ENCODE measurements at places on chromosomes 13 and 19.

DNA sequence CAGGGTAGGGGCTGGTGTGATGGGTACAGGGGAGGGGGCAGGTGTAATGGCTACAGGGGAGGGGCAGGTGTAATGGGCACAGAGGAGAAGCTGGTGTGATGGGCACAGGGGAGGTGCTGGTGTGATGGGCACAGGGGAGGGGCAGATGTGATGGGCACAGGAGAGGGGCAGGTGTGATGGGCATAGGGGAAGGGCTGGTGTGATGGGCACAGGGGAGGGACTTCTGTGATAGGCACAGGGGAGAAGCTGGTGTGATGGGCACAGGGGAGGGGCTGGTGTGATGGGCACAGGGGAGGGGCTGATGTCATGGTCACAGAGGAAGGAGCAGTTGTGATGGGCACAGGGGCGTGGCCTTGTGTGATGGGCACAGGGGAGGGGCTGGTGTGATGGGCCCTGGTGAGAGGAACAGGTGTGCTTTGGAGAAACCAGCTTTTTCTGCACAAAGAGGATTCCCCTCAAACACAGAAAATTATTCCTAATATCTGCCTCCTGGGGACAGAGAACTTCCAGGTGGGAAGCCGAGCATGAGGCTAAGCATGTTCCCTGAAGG lies 38.6 kb upstream of the POP4 start:
- no peak for DNase-seq

- peak; percentile 78 for DNase-seq
These were observed 4.1 kb upstream of the CNOT3 start for GRCh38 chr19:54133312-54133956.

GRCh38 chr13:44498969-44499368 lies 77.2 kb downstream of the TSC22D1 start:
- DNase-seq = no peak

GRCh38 chr13:78265098-78265497 lies 338.3 kb downstream of the POU4F1 start:
- DNase-seq = no peak

Data from NCI-H1436 treated with DMSO at 0.1 percent for 48 hours (cell line).